Ascending aorta (tissue), 2 donors: ENCODE measurements at places on chromosomes 4 and X. TPM values are rescaled to one million over a fixed set of nuclear protein-coding genes. Genes with fewer than 3 reads are reported as not detected.

IKBKG gene
- 37.5 TPM for total RNA-seq

DNA sequence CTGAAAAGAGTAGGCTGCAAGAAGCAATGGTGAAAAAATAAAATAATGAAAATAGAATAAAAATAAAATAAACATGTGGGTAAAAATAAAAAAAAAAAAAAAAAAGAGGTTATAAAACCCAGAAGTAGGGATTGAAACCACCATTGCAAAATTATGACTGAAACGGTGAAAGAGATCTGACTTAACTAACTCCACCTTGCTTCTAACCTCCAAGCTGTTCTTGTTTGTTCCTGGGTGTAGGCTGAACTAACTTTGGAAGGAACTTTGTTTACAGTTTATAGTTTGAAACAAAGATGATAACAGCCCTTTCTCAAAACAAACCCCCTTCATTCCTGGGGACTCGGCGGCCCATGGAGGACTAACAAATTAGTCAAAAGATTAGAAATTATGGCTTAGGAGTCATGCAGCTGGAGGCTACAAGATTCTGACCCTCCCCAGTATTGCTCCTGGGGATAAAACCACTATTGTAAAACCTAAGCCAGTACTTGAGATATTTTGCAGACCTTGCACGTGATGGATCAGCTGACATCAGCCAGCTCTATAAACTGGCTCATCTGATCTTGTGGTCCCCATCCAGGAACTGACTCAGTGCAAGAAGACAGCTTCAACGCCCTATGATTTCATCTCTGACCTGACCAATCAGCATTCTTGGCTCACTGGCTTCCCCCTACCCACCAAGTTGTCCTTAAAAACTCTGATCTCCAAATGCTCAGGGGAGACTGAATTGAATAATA, 30.4 kb downstream of the DDX60L start:
- no peak for DNase-seq

GRCh38 chrX:31038575-31039326, 33.1 kb downstream of the FTHL17 start:
- DNase-seq: no peak

DNA sequence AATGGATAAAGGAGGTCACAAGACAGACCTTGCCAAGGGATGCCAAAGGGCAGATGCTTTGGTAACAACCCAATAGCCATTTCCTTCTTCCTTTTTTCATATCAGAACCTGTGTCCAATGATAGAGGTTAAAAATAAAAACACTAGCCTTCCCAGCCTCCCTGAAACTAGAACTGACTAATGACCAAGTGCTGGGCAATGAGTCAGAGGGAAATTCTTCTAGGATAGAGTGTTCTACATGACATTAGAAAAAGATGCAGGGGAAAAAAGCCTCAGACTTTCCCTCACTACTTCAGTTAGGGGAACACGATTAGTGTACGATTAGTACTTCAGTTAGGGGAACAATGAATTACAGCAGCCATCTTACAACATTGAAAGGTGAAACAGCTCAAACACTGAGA, 29.3 kb upstream of the FAM47C start:
- DNase-seq: no peak
